ENCODE measurements at places on chromosomes 3 and 15.

DNA sequence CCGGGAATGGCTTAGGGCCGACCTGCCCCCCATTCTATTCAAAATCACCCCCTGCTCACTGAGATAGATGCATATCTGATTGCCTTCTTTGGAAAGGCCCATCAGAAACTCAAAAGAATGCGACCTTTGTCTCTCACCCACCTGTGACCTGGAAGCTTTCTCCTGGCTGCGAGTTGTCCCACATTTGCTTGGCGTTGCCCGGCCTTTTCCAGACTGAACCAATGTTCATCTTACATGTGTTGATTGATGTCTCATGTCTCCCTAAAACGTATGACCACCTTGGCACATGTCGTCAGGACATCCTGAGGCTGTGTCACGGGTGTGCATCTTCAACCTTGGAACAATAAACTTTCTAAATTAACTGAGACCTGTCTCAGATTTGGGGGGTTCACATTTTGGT lies 3.4 kb upstream of the MUC20 start:
- no peak for DNase-seq

GRCh38 chr15:101773496-101774100 lies 29.7 kb upstream of the OR4F6 start:
- no peak for DNase-seq

- no peak for DNase-seq
Observed at GRCh38 chr3:48069339-48069738, 53.1 kb upstream of the MAP4 start.

GRCh38 chr3:4938281-4938982 lies 40.8 kb upstream of the BHLHE40 start:
- DNase-seq: no peak

- peak; percentile 76 for DNase-seq
Observed at GRCh38 chr15:60590935-60591495, 112.1 kb upstream of the ICE2 start.

GRCh38 chr3:27606537-27606936 lies 115.6 kb downstream of the EOMES start:
- no peak for DNase-seq

DNA sequence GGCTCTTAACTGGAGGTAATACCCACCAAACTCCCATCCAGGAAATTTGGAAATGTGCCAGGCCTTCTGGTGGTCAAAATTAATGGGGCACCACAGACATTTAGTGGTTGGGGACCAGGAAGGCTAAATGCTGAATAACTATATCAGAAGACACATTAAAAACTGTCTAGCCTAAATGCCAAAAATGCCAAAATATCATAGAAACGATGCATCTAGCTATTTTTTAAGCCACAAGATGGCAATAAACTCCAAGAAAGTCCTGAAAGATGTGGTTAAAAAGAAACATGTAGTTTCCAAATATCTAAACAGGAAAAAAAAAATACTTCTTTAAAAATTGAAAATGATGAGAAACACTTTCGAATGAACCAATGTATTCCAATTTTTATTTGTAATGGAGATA lies 19.9 kb downstream of the CCDC14 start:
- no peak for DNase-seq

DNA sequence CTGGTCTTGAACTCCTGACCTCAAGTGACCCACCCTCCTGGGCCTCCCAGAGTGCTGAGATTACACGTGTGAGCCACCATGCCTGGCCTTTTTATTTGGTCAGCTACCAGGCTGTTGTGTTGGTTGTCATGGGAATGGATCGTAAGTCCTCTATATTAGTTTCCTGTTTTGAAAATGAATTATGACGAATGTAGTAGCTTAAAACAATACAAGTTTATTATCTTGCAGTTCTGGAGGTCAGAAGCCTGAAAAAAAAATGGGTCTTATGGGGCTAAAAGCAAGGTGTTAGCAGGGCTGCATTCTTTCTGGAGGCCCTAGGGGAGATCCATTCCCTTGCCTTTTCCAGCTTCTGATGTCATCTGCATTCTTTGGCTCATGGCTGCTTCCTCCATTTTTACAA lies 25.1 kb upstream of the HERC1 start:
- DNase-seq: no peak

DNA sequence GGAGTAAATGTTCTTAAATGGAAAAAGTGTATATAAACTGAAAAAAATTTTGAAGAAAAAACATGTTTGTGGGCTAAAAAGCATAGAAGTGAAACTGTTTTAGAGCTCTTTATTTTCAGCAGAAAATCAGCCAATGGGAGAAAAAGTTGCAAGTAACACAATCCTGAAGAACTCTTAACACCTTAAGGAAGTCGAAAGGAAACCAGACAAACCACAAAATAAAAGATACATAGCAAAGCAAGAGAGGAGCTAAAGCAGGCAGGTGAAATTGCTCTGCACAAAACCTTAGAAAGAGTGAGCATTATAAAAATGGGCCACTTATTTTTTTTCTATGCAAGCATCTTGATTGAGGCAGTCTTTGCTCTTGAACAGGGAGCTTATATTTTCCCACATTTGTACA lies 300.5 kb downstream of the RAP2B start:
- no peak for DNase-seq

DNA sequence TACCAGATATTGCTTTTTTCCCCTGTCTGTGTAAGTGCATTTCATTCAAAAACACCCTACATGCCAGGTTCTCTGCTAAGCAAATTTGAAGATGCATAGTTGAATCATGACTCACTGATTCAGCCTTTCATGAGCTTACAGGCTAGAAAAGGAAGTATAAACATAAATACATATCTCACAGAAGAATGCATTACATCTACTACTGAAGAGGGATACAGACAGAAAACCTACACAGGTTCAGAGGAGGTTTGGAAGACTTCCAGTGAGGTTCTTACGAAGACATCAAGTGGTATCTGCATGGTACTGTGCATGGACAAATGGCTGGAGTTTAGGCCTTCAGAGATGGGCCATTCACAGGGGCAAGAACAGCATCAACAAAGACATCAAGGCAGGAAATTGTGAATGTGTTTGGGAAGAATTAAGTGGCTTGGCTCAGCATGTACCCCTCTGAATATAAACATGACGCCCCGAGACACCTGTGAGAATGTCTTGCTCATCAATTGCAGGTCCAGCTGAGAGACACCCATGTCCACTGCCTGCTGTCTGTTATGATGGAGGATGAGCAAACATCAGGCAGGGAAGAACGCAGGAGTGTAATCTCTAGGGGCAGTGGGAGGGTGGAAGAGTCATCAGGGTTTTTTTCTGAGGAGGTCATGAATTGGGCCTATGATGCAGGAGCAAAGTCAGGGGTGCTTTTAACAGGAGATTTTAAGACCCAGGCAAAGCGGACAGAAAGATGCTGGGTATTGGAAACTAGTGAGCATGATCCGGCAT lies 105.1 kb upstream of the GALNT15 start:
- no peak for DNase-seq

DNA sequence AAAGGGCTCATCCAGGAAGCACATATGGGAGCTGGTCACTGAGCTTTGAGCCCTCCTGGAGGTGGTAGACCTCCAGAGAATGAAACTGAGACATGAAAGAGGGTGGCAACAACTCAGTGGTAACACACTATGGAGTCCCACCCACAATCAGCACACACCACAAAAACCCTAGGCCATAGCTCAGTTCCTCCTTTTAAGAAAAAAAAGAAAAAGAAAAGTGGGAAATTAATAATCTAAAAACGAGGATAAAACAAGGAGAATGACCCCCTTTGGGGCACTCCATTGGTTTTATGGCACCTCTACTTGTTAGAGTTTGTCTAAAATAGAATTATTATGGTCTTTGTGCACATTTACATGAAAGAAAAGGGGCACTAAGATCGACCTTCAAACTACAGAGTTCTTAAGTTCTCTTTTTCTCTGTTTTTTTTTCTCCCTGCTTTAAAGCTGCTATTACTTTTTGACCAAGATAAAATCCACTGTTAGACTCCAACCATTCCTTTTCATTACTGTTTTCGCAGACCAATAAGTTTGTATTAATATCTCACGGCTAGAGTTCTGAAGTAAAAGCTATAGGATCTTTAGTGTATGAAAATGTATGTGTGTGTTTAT lies 40.2 kb upstream of the ZBTB20 start:
- no peak for DNase-seq

- DNase-seq: no peak
Observed at GRCh38 chr3:84836961-84837360, 121.8 kb upstream of the CADM2 start.

GRCh38 chr15:60905587-60905986 lies 323.5 kb downstream of the RORA start:
- no peak for DNase-seq

DNA sequence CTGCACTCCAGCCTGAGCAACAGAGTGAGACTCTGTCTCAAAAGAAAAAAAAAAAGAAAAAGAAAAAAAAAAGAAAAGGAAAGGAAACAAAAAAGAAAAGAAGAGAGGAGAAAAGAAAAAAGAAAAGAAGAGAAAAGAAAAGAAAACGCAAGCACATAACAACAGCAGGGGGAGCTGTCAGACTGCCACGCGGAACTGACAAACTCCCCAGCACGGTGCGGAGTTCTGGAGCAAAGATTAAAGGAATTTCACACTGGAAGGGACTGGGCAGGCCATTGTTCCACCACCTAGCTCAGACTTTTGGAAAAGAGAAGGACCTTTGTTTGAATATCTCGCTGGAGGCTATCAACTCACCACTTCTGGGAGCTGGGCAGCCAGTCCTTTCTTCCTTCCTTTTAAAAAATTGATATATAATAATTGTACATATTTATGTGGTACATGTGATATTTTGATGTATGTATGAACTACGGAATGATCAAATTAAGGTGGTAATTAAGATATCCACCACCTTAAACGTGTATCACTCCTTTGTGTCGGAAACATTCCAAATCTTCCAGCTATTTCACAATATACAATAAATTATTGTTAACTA lies 40.5 kb downstream of the DPPA2 start:
- DNase-seq: no peak

GRCh38 chr3:194165271-194166018 lies 29.5 kb downstream of the HES1 start:
- no peak for DNase-seq

Data from sigmoid colon (tissue), 7 donors.